ENCODE measurements at places on chromosomes 7 and 10.

GRCh38 chr10:79601939-79602338 is 8.8 kb upstream of the SFTPA1 start:
- DNase-seq = no peak
- no peaks in the 10 kb centered on the region for H3K4me1 ChIP-seq
- no peaks in the 10 kb centered on the region for H3K36me3 ChIP-seq
- H3K4me3 ChIP-seq = no peak overlapping the region

- H3K4me3 ChIP-seq = peak within 1 kb of the TSS; percentile 84
- no peaks in the 10 kb centered on the region for H3K27me3 ChIP-seq
- H3K4me1 ChIP-seq = peaks cover 31% of the 10 kb centered on the region
- peak; percentile 79 for DNase-seq
Observed at GRCh38 chr10:50623663-50624412, at the start of gene SGMS1. SGMS1 (minus strand) TSS chr10:50623956; CDS start chr10:50344114, 279,842 bp downstream.

- H3K4me1 ChIP-seq = peaks cover 29% of the 10 kb centered on the region
- H3K4me3 ChIP-seq = peak overlapping the region; percentile 72
- DNase-seq = no peak
- peak overlapping the region; percentile 98 for H3K27ac ChIP-seq
Observed at GRCh38 chr10:75403939-75404814, 2.6 kb upstream of the ZNF503 start.

DNA sequence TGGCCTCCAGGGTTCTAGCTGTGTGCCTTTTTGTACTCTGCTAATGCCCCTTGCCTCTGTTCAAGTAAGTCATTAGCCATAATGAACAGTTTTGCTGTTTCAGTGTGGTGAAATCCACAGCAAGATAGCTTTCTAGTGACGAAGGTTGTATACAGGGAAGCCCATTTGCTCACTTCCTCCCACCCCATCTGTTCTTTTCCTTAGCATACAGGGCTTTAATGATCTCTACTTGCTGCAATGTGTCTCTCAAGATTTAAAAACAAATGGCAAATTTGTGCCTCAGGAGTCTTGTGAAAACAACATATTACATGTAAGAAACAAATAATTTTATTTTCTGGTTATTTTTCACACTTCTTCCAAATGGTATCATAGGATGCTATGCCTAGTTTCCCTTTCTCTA is 243.2 kb downstream of the CDK14 start:
- DNase-seq = no peak
- H3K4me1 ChIP-seq = peaks cover 38% of the 10 kb centered on the region
- H3K27me3 ChIP-seq = no peaks in the 10 kb centered on the region
- no peaks in the 10 kb centered on the region for H3K36me3 ChIP-seq
- H3K4me3 ChIP-seq = no peak overlapping the region

DNA sequence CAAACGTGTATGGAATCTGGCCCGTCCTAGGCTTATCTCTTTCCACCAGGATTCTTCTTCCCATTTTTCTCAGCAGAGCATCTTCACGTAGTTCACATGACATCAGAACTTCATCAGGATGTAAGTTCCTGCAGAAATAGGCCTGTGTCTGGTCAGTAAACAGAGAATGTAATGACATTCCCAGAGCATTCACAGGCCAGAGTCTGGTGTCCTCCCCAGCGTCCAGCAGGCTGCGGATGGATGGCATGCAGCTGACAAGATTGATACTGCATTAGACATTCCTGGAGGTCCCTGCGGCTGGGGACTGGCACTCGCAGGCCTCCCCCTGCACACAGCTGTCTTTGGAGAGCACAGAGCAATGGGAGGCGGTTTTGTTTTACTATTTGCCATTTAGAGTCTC is 28.7 kb downstream of the MGMT start:
- H3K27ac ChIP-seq = no peak overlapping the region
- H3K36me3 ChIP-seq = no peaks in the 10 kb centered on the region
- no peak overlapping the region for H3K4me3 ChIP-seq

DNA sequence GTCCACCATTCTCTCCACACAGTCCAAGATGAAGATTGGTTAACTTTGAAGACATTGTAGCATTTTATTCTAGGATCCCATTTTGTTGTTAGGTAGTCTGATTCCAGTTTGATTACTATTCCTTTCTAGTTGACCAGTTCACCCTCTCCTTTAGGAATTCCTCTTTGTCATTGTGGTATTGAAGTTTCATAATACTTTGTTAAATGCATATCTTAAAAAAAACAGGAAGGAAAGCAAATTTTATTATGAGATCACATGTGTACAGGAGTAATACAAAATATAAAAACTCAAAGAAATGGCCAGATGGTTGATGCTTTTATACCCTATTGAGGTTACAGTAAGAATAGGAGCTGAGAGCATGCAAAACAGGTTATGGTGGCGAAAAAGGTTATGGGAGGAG is 15.5 kb upstream of the SEMA3C start:
- no peaks in the 10 kb centered on the region for H3K4me1 ChIP-seq
- H3K27me3 ChIP-seq = no peaks in the 10 kb centered on the region
- DNase-seq = no peak
- no peaks in the 10 kb centered on the region for H3K36me3 ChIP-seq
- no peak overlapping the region for H3K4me3 ChIP-seq

GRCh38 chr7:1158203-1159126 is 1.5 kb downstream of the ZFAND2A start:
- DNase-seq = no peak
- H3K27ac ChIP-seq = peak overlapping the region; percentile 50
- H3K27me3 ChIP-seq = no peaks in the 10 kb centered on the region
- H3K36me3 ChIP-seq = peaks cover 44% of the 10 kb centered on the region

- H3K4me3 ChIP-seq = peak overlapping the region; percentile 37
- H3K36me3 ChIP-seq = no peaks in the 10 kb centered on the region
- no peaks in the 10 kb centered on the region for H3K4me1 ChIP-seq
- peak; percentile 43 for DNase-seq
Observed at GRCh38 chr10:80535671-80536360, 1.9 kb upstream of the SH2D4B start.

- no peak overlapping the region for H3K27ac ChIP-seq
- H3K36me3 ChIP-seq = no peaks in the 10 kb centered on the region
- H3K4me1 ChIP-seq = no peaks in the 10 kb centered on the region
Observed at GRCh38 chr10:104387130-104387888, 33.7 kb downstream of the CFAP58 start.

GRCh38 chr10:58336242-58336641 is 1.4 kb downstream of the UBE2D1 start:
- H3K4me1 ChIP-seq = peaks cover 33% of the 10 kb centered on the region
- H3K27me3 ChIP-seq = no peaks in the 10 kb centered on the region
- H3K36me3 ChIP-seq = no peaks in the 10 kb centered on the region
- peak overlapping the region; percentile 98 for H3K4me3 ChIP-seq

DNA sequence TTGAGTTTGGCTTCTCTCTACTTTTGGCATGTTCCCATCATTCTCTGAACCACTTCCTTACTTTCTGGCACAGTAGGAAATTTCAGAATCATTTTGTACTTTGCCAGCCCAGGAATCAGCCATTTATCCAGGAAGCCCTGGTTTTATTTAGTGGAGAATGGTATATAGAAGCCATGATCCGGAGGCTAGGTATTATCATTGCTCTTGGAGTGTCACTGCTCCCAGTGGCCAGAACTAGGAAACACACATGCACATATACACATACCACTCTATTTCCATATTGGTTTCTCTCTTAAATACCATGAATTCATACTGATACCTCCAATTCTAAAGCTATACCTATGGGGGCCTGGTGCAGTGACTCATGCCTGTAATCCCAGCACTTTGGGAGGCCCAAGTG is 36.3 kb downstream of the SUFU start:
- DNase-seq = no peak
- no peak overlapping the region for H3K27ac ChIP-seq
- H3K27me3 ChIP-seq = no peaks in the 10 kb centered on the region

DNA sequence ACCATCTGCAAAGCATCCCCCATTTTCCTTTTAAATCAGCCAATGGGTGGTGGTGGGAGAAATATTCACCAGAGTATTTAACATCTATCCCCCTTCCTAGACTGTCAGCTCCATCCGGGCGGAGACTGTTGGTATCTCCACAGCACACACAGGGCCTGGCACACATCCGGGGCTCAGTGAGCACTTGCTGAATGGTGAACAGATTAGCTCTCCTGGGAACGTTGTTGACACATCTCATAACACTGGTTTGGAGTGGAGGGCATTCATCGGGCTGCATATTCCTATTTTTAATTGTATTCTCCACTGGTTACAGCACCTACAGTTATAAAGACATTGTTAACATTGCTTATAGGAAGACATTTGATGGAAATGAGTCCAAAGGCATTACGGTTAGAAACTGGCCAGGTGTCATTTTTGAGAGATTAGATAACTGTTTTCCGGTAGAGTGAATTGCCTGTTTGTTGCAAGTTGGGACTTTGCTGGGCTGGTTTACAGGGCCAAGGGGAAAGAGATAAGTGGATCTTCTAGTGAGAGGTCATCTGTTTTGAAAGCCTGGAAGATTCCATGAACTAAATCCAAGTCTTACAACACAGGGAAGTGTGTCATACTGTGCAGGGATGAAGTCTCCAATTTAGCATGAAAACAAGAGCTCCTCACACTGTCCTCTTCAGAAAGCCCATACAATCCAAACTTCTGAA is 101.8 kb downstream of the EGFR start:
- peaks cover 48% of the 10 kb centered on the region for H3K4me1 ChIP-seq
- peak overlapping the region; percentile 83 for H3K27ac ChIP-seq
- DNase-seq = peak; percentile 66
- no peaks in the 10 kb centered on the region for H3K36me3 ChIP-seq
- H3K4me3 ChIP-seq = no peak overlapping the region
- H3K27me3 ChIP-seq = no peaks in the 10 kb centered on the region

GRCh38 chr7:71784180-71784579 is 628.0 kb downstream of the CALN1 start:
- no peaks in the 10 kb centered on the region for H3K4me1 ChIP-seq
- H3K36me3 ChIP-seq = no peaks in the 10 kb centered on the region
- DNase-seq = no peak
- no peak overlapping the region for H3K4me3 ChIP-seq

GRCh38 chr10:1187855-1188557 is 131.8 kb downstream of the WDR37 start:
- H3K36me3 ChIP-seq = no peaks in the 10 kb centered on the region
- no peaks in the 10 kb centered on the region for H3K27me3 ChIP-seq
- no peak overlapping the region for H3K4me3 ChIP-seq
- DNase-seq = no peak
- no peaks in the 10 kb centered on the region for H3K4me1 ChIP-seq

All from gastrocnemius medialis (tissue), 4 donors.